Adipose tissue (tissue), 3 donors: ENCODE measurements at places on chromosomes 6 and 20. TPM values are rescaled to one million over a fixed set of nuclear protein-coding genes. Genes with fewer than 3 reads are reported as not detected.

Gene TPD52L1
- polyA plus RNA-seq = 38.3 TPM

Gene ZFP57
- polyA plus RNA-seq = not detected

Gene GABBR1
- polyA plus RNA-seq = 7.0 TPM

Gene WFDC2
- polyA plus RNA-seq = 9.2 TPM

Gene ARFGEF3
- 1.2 TPM for polyA plus RNA-seq

Gene CCM2L
- polyA plus RNA-seq = 1.8 TPM

Gene OPN5
- not detected for polyA plus RNA-seq

Gene PRSS35
- 0.29 TPM for polyA plus RNA-seq

Gene CALHM6
- polyA plus RNA-seq = 2.8 TPM

Gene GPR6
- polyA plus RNA-seq = not detected

Gene MEI4
- polyA plus RNA-seq = 0.04 TPM

Gene PTK6
- 1.6 TPM for polyA plus RNA-seq
